Hematopoietic multipotent progenitor cell treated with erythropoietin and hydrocortisone succinate and interleukin-3 and kit ligand, for 4 days (in vitro differentiated cells): ENCODE measurements at places on chromosomes 3 and 15.

- DNase-seq = peak; percentile 88
These were observed 14.1 kb upstream of the HRH1 start for GRCh38 chr3:11140030-11140712.

DNA sequence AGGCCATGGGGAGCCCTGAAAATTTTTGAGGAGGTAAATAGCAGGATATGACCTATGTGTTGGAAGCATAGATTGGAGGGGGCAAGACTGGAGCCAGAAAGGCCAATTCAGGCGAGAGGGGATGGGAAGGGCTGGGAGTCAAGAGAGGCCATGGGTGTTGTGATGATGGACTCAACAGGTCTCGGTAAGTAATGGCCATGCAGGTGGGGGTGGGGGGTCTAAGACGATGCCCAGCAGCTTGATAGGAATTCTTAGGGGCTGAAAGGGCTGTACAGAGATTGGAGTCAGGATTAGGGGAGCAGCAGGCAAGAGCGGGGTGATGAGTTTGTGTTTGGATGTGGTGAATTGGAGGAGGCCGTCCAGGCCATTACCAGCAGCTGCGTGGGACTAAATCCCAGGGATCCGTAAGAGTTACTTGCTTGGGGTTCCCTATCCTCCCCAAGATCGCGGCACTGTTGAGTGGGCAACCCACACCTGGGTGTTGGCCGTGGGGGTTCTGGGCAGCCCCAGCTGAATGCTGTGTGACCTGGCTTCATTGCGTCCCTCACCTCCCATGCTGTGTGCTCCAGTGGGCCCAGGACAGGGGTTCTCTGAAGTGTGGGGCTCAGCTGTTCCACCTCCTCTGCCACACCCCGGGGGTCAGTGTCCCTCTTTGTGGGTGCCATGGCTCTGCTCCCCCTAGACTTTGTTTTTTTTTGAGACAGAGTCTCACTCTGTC lies 41.8 kb upstream of the CHRNB4 start:
- no peak for DNase-seq

DNA sequence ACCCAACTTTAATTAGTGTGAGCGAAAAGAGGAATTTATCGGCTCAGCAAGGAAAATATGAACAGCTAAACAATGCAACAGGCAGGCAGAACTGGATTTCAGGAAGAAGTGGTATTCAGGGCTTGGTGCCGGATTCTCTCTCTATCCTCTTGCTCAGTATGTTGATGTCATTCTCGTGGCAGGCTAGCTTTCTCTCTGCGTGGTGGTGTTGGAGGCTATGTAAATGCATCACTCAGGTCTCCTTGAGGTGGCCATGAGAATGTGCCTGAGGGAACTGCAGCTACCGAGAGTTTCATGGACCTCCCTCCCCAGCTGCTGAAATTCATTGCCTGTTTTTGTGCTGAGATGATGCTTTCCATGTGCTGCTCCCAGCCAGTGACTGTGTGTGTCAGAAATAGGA lies 18.3 kb upstream of the SYN2 start:
- no peak for DNase-seq

DNA sequence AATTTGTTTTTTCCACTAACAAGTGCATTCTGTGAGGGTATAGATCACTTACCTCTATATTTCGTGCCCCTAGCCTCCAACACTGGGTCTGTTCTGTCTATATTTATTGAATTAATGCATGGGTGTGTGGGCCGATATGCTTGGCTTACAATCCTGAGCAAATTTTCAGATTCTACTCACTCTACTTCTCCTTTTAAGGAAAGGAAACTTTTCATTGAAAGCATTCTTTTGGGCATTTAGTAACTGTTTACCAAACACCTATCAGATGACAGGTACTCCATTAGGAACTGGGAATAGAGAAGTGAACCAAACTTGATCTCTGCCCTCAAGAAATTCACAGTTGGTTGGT lies 60.5 kb downstream of the TLE3 start:
- DNase-seq = no peak

GRCh38 chr3:74839566-74839965 lies 225.1 kb upstream of the CNTN3 start:
- no peak for DNase-seq

DNA sequence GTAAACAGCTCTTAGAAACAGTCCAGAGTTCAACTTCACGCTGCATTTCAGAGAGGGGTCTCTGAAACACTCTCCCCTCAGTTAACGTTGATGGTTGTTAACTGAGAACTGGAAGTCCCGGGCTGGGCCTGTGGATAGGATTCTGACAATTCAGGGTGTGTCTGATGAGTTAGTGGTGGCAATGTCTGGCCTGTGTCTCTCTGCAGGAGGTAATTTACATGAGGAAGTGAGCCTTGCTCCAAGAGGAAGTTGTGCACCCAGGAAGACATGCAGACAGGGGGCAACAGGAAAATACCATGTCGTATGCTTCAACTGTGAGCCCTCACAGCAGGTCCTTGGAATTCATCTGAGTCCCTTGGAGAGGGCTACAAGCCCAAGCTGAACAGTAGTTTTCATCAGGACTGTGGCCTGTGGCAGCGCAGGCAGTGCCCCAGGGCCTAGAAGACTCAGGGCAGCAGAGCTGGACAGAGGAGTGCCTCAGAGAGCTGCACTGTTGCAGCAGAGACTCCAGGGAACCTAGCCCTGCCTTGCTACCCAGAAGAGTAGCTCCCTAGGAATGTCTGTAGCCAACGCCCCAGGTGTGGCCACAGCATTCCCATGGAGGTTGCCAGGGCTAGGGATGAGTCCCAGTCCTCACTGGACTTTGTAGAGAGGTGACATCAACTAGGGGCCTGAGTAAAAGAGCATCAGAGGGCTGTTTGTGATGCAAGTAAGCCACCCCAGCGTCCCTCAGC lies 104.6 kb upstream of the SELENOK start:
- DNase-seq = no peak

DNA sequence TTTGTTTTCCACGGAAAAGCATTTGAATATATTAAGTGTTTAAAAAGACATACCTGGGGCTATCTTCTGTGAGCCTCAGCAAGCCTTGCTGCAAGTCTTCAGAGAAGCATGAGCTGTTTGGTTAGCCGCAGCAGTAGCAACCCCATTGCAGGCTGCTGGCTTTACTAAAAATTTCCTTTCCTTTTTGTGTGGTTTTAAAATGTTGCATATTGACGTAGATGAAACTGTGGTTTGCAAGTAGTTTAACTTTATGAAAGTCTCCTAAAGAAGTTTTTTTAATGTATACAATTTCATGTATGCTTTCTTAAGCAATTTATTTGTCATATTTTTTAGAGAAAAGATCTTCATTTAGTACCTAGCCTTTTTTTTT lies at the start of gene GPR171:
TSS of gene GPR171 (minus strand) at position 166 of the 370 bp plus-strand sequence. CDS start 3,830 bp downstream, outside the sequence.
- DNase-seq = peak; percentile 28

DNA sequence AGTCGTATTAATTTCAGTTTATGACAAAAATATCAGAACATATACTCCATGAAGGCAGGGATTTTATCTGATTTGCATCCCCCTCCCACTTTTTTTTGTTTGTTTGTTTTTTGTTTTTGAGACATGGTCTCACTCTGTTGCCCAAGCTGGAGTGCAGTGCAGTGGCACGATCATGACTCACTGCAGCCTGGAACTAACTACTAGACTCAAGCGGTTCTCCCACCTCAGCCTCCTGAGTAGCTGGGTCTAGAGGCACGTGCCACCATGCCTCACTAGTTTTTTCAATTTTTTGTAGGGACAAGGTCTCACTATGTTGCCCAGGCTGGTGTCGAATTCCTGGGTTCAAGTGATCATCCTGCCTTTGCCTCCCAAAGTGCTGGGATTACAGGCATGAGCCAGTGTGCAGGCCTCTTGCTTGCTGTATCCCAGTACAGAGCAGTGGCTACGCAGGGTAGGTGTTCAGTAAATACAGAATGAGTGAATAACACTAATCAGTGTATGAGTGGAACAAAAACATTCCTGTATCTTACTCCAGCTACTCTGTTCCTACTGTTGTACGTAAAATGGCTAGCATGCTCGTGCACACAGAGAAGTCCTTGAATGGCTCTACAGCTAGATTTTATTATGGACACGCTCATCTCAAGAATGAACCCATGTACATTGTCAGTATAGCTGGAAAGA lies 272.4 kb downstream of the FOXP1 start:
- no peak for DNase-seq

GRCh38 chr3:72093270-72093991 lies 308.5 kb upstream of the PROK2 start:
- DNase-seq = no peak

DNA sequence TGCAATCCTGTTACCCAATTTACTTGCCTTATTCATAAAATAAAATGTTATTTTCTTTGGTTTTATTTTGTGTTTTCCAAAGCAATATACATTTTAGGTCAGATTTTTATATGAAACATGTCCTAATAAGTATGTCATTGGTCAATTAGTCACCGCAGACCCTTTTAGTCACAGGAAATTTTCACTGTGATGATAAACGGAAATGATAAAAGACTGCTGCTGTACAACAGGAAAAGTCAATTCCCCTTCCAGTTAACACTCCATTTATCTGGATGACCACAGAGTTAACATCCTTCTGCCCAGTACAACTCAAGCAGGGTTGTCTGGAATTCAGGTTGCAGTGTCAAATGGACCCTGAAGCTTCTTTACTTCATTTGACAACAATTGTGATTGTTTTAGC lies 175.2 kb downstream of the LSAMP start:
- no peak for DNase-seq

GRCh38 chr15:79221696-79222095 lies 60.8 kb upstream of the ANKRD34C start:
- no peak for DNase-seq

DNA sequence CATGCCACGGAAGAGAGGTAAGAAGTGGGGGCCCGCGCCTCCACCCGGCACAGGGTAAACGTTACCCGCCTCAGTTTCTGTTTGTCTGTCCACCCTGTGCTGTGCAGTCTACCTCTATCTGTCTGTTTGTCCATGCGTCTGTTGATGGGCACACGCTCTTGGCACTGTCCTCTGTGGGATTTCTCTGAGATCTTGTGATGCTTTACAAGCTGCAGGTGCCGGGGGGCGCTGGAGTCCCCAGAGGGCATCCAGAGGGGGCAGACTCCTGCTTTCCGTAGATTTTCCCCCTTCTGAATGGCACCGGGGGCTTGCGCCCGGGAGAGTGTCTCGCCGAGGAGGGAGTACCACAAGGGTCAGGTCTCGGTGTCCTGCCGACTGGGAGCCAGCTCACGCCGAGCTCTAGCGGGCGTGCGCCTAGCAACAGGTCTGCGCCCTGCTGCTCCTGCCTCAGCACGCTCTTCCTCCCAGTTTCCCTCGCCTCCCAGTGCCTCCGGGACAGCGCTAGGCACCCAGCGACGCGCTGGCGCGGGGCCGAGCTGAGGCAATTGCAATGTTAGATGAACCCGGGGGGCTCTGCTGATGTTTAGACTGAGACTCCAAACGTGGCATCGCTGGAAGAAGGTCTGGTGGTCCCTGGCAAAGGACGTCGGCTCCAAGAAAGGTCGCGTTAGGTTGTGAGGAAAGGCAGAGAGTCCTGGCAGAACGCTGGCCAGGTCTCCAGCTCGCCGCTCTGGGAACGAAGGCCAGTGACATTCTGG lies 667 bp downstream of the CEMIP start:
- no peak for DNase-seq

GRCh38 chr3:196812853-196813252 lies 54.9 kb upstream of the SENP5 start:
- DNase-seq = no peak

GRCh38 chr3:14290631-14291385 lies 111.6 kb upstream of the SLC6A6 start:
- DNase-seq = no peak

GRCh38 chr3:135801018-135801417 lies 164.5 kb upstream of the PPP2R3A start:
- DNase-seq = no peak

- DNase-seq = no peak
These were observed 942.0 kb downstream of the SQOR start for GRCh38 chr15:46576646-46577395.

DNA sequence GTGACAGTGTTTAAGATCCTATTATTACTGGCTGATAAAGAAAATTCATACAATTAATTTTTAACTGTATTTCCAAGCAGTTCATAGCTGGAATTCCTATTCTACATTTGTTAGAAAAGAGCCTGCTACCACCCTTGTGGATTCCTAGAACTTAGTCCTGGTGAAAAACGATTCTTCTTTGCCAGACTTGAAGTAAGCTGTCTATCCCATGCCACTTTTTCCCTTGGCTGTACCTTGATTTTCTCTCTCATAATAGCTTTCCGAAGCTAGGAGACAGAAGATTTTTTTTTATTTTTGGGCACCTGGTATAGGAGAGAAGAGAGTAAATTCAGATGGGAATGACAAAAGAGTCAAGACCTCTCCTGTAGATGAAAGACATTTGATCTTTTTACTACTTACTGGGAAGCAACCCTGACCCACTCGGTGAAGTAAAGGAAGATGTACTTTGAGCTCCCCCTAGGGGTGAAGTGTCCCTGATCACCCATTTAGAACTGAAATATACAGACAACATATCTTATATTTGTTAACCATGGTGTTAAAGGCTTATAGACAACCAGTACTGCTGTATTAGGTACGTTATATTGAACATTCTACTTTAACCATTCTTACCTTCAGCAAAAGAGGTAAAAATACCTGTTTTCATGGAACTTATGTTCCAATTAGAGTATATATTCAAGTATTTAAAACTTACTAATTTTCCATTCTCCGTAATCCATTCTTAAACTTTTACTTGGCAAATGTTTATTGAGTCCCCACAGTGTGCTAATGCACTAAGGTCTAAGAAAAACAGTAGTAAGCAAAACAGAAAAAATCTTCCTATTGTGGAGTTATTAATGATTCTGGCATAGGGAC lies 36.2 kb upstream of the C3orf38 start:
- peak; percentile 92 for DNase-seq

DNA sequence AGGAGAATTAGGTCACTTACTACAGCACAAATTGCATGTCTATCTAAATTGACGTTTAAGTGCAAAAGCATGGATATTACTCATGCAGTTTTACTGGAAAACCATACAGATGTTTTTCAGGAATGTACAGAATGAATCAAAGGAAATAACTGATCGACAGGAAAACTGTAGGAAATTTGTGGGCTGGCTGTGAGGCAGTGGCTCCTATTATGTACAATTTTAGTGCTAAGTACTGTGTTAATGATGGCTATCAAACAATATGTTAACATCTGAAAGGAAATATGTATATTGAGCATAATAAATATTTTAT lies 6.9 kb downstream of the NUDT16 start:
- DNase-seq = no peak
